Pons (tissue), 1 donor: ENCODE measurements at places on chromosomes 16 and 17.
A peak's percentile ranks its signal among the peaks of the same experiment; 100 is the strongest.

DNA sequence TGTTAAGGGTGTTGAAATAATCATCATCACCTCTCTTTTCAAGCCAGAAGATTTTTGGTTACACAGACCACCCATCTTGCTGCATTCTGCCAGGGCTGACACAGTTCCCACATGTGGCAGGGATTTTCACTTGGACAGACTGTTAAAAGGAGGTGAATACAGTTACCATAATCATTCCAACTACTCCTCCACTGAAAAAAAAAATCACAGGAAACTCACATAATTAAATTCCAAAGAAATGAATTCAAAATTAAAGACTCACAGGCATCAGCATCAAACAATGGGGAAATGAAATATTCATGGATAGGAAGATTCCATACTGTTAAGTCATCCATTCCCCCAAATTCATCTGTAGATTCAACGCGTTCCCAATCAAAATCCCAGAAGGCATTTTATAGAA lies 209.4 kb downstream of the MRTFB start:
- no peak for DNase-seq

DNA sequence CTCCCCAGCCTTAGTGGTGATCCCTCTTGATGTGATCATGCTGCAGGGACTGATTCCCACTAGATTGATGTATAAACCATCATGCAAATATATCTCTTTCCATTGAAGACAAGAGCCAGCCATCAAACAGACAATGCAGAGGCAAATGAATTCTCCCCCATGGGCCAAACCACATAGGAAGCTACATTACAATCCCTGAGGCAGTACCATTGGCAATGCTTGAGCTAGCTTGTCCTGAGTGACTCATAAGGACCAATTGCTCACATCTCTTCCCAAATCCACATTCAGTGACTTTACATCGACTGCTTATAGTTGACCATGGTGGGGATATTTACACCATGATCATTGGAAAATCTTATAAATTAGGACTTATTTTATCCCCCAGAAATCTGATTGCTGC lies 242.2 kb downstream of the SHISA9 start:
- DNase-seq = no peak

DNA sequence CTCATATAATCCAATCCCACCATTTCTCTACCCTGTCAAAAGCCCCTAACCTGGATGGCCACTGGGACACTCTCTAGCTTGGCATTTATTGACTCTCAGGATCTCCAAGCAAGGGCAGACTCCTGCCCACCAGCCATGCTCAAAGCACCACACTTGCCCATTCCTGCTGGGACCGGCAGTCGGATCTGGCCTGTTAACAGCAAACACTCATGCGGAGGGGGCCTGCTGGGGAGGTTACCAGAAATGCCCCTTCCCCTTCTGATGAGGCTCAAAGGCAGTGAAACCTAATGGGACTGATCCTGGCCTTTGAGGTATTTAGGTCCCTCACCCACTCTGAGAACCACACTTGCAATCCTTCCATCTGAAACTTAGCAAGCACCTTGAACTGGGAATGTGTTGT lies 6.5 kb upstream of the CCL1 start:
- no peak for DNase-seq

GRCh38 chr16:49000594-49000993 lies 281.0 kb downstream of the CBLN1 start:
- DNase-seq = no peak

DNA sequence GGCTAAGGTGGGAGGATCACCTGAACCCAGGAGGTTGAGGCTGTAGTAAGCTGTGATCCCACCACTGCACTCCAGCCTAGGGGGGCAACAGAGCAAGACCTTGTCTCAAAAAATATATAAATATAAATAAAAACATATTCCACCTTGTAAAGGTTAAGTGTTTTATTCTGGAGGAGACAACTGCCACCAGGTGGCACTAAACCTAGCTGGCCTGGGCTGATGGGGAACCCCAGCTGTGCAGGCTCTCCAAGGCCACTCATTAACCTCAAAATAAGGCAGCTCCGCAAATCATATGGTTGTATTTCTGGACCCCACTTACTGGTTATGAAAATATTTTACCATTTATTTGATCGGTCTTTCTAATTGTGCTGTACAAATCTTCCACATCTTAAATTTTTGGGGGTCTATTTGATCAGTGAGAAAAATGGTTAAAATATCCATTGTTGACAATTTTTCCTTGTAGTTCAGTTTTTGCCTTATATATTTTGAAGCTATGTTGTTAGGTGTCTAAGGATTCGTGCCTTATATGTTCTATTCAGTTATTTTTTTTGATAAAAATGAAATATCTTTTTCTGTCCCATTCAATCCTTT lies 8.5 kb upstream of the ICAM2 start:
- peak; percentile 66 for DNase-seq
